ENCODE measurements at places on chromosomes 11 and 22.

GRCh38 chr11:10797001-10797400 is 11.7 kb downstream of the EIF4G2 start:
- DNase-seq = no peak

- no peak for DNase-seq
Observed at GRCh38 chr22:46052801-46053562, 76.0 kb upstream of the WNT7B start.

- no peak for DNase-seq
Observed at GRCh38 chr11:105448703-105449079, 161.2 kb upstream of the GRIA4 start.

GRCh38 chr22:37619991-37620390 is 11.4 kb downstream of the GGA1 start:
- DNase-seq = no peak

GRCh38 chr22:48256776-48257684 is 1494.6 kb downstream of the TBC1D22A start:
- no peak for DNase-seq

- no peak for DNase-seq
Observed at GRCh38 chr11:130068546-130068985, 1.1 kb upstream of the APLP2 start.

DNA sequence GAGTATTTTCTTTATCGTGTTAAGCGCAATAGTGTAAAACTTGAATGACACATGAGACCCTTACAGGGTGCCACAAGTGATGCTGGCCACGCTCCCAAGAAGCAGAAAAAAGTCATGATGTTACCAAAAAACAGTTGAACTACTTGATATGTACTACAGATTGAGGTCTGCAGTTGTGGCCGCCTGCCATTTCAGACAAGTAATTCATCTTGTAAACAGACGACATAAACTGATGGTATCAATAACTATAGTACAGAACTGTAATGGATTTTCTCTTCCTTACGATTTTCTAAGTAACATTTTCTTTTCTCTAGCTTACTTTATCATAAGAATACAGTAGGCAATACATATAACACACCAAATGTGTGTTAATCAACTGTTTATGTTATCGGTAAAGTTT is 5.5 kb downstream of the CD59 start:
- no peak for DNase-seq

DNA sequence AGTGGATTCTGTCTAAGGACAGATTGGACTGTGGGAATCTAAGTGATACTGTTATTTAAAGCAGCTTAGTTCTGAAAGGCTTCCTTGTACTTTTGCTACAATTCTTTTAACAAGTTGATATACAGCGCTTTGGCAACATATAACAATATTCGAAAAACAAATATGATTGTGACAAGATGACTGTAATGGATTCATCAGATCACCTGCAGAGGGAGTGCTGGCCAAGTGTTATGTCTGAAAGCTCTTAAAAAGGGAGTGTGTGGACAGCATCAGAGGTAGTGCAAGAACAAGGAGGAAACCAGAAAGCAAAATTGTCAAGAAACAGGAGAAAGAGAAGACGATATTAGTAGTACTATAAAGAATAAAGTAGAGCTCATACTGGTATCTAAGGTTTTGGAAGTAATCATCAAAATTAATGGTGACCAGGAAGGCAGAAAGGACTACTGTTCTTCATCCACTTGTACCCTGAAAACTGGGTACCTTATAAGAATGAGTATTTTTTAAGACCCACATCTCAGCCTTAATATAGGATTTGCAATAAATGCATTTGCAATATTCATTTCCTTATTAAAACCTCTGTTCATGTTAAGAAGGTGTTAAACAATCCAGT is 1112.0 kb upstream of the CCDC90B start:
- peak; percentile 40 for DNase-seq

GRCh38 chr22:21726650-21727049 is 8.9 kb downstream of the YPEL1 start:
- peak; percentile 8 for DNase-seq

- peak; percentile 98 for DNase-seq
Observed at GRCh38 chr11:26778000-26778757, 56.3 kb upstream of the SLC5A12 start.

GRCh38 chr11:24779791-24780190 is 282.9 kb downstream of the LUZP2 start:
- DNase-seq = no peak

GRCh38 chr22:40621309-40622151 is 15.0 kb downstream of the MRTFA start:
- no peak for DNase-seq

DNA sequence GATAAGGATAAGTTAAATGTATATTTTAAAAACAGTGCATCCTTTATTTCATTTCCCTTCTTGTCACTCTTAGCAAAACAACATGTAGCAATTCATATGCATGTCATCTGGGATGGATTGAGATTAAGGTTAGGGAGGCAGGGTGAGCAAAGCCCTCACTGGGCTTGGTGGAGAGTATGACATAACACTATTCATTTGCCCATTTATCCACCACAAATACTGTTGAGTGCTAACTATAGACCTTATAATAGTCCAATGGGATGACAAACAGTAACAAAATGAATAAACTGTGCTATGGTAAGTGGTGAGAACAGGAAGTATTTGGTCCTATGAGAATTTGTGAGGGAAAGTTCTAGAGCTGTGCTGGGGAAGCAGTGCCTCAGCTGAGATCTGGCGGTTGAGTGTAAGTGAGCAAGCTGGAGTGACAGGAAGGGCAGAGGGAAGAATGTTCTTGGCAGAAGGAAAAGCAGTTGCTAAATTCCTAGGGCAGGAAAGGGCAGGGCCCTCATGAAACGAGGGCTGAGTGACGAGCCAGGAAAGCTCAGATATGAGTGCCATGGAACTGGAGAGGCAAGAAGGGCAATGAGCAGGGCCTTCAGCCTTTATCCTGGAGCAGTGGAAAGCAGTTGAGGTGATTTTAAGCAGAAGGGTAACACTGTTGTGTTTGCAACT is 6.7 kb downstream of the HSD17B12 start:
- peak; percentile 7 for DNase-seq

GRCh38 chr11:86395061-86395551 is 20.4 kb downstream of the CCDC81 start:
- DNase-seq = peak; percentile 20

DNA sequence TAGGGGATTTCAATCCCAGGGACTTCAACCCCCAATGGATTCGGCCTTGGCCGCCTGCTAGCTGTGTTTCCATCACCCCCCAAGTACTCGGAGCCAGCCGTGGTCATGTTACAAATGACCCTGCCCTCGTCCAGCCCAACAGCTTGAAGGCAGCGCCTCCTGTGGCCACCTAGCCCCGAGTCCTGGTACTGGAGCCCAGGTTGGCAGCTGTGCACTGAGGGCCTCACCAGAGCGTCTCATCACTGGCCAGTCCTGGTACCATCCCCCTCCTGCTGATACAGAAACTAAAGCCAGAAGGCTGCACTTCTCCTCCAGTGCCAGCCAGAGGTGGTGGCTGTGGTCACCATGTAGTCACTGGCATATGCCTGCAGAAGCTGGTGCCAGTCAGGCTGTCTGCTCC is 44.9 kb upstream of the FADD start:
- DNase-seq = no peak

- DNase-seq = peak; percentile 98
Observed at GRCh38 chr11:62689421-62690183, at the start of gene LRRN4CL. LRRN4CL (minus strand) TSS chr11:62689530; CDS start chr11:62688508, 1,022 bp downstream.

GRCh38 chr11:36211761-36212430 is 77.3 kb downstream of the COMMD9 start:
- no peak for DNase-seq

- DNase-seq = peak; percentile 52
Observed at GRCh38 chr11:126378763-126379162, 23.3 kb downstream of the ST3GAL4 start.

DNA sequence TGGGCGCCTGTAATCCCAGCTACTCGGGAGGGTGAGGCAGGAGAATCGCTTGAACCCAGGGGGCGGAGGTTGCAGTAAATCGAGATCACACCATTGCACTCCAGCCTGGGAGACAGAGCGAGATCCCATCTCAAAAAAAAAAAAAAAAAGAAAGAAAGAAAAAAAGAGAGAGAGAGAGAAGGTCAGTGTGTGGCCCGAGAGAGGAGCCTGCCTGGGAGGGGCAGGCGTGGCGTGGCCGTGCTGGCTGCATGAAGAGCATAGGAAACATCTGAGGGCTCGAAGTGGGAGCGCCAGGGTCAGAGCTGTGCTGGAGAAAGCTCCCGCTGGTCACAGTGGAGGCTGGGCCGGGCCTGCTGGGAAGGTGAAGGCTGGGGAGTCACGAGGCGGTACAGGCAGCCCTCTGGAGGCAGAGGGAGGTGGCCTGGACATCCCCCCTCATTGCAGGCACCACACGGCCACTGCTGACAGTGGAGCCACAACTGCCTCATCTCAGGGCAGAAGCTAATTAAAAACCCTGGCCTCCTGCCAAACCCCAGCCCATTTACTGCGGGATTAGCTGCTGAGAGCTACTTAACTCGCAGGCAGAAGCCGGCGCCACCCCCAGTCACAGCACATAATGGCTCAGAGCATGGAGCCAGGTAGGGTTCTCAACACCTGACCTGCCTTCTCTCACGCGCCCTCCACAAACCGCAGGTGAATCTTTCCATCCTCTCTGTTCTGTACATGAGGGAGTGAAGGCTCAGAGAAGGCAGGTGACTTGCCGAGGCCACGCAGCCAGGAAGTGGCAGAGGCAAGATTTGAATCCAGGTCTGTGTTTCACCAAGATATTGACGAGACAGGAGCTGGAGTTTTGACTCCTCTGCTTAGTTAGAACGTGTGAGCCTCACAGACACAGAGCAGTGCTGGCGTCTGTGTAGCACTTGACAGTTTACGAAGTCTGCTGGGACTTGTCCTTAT is 32.6 kb downstream of the NFAM1 start:
- DNase-seq = peak; percentile 7

GRCh38 chr11:107655602-107656001 is 56.3 kb downstream of the SLN start:
- no peak for DNase-seq

GRCh38 chr11:77968337-77968736 is 26.1 kb downstream of the INTS4 start:
- no peak for DNase-seq

DNA sequence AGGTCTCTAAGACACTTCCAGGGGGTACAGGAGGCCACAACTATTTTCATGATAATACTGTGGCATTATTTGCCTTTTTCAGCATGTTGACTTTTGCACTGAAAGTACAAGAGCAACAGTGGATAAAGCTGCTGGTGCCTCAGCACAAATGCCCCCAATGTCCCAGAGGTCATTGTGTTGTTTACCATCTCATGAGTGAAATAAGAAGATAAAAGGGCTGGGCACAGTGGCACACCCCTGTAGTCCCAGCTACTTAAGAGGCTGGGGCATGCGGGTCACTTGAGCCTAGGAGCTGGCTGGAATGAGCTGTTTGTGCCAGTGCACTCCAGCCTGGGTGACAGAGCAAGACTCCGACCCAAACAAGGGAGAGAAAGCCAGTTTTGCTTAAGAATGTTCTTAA is 72.6 kb upstream of the RAB1B start:
- no peak for DNase-seq

DNA sequence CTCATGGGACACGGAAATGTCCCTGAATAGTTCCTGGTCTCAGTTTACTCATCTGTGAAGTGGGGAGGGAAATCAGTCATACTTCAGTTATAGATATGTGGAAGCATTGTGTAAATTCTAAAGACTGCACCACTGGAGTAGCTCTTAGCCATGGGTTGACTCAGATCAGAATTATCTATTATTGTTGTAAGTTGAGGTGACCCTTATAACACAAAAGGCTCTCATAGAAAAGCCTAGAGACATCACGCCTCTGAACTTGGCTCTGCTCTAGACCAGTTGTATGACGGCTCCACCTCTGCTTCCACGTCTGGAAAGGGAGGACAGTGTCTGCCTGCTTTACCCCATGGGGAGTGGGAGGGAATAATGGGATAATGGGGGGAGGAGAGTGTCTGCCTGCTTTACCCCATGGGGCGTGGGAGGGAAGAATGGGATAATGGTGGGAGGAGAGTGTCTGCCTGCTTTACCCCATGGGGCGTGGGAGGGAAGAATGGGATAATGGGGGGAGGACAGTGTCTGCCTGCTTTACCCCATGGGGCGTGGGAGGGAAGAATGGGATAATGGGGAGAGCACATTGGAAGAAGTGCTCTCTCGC is 98.2 kb downstream of the AMOTL1 start:
- DNase-seq = peak; percentile 44
